Pulmonary artery endothelial cell (primary cell): ENCODE measurements at places on chromosomes 3 and 15.

DNA sequence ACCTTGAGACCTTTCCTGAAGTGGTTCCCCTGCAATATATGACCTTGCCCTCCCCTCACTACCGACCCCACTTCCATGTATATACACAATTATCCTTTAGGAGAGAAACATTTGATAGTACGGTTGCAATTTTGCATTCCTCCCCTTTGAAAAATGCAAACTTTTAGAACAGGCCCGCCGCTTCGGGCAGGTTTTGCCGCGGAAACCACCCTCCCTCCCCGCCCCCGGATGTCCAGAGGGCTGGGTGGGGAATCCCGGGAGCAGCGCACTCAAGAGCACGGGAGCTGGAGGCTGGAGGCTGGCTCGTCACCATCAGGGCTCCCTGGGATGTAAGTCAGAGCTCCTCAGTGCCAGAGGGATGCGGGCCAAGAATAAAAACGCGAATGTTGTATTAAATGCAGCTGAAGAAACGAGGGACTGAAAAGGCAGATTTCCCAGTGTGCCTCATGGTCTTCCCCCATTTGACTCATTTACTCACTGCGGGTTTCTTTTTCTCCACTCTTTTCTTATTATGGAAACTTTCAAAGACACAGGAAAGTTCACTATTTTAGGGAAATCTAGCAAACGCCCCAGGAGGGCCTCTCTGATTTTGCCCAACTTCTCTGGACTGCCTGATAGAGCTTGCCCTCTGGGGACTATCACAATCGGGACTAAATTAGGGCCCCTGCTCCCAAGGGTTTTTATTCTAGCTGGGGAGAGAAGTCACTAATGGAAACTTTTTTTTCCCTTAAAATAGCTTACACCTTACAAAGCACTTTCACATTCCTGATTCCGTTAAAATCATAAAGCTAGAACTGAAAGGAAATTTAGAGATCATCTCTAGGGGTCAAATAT is 2.9 kb upstream of the USP3 start:
- DNase-seq = no peak

GRCh38 chr3:36843065-36844051 is 79.0 kb upstream of the DCLK3 start:
- no peak for DNase-seq

- DNase-seq = no peak
Observed at GRCh38 chr3:142907996-142908395, 19.1 kb upstream of the PCOLCE2 start.

DNA sequence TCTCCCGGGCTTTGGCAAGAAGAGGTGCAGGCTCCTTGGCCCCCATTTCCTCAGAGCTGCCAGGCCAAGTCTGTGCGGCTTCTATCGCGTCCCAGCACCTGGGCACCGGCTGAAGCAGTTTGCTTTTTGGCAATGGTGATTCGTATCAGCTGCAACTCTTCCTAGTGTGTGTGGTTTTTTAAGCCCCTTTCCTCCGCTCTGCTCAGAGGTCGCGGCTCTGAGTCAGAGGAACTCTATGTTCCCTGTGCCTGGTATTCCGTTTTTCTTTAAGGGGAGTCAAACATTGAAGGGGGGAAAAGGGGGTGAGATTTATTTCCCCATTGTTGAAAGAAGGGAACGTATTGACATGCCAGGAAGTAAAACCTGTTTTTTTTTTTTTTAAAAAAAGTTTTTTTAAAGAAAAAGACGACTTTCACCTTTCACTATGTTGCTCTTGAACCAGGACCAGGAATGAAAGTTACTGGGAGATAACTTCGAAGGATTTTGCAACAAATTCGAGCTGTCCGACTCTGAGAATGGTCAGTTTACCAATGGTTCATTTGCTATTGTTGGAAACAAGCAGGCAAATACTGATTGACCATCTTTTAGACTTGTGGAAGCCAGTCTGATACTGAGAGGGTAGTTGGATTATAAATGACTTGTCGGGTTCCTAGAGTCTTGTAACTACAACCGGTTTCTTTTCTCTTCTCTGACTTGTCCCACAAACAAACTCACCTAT is 1.1 kb downstream of the ARMC8 start:
- DNase-seq = no peak

DNA sequence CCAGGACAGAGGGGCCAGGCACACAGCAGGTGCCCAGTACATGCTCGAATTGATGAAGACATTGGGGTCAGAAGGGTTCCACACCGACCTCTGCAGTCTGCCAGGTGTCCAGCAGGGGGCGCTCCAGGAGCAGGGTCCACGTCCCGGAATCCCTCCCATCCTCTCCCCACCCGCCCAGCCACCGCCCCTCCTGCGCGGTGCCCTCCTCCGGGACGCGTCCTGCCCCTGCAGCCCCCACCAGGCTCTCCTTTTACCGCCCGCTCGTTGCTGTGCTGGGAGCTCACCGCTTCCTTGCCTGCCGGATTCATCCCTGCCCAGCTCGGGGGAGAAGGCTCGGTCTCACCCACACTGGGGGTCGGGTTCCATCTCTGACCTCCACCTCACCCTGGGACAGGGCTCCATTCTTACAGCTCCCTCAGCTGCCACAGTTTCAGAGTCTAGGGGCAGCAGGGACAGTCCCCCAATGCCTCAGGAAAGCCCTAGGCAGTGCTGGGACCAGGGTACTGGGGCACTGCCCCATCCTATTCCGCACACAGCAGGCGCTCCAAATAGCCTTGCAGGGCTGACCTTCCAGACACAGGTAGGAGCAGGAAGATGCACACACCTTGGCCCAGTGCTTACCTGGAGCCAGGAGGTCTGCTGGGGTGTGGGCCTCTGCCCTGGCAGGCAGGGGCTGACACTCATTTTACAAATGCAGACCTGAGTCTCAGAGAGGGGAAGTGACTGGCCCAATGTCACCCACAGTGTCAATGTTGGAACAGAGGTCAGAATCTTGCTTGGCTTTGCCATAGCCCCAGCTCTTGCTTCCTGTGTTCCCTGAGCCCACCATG is 31.0 kb downstream of the GRIP2 start:
- DNase-seq = no peak

DNA sequence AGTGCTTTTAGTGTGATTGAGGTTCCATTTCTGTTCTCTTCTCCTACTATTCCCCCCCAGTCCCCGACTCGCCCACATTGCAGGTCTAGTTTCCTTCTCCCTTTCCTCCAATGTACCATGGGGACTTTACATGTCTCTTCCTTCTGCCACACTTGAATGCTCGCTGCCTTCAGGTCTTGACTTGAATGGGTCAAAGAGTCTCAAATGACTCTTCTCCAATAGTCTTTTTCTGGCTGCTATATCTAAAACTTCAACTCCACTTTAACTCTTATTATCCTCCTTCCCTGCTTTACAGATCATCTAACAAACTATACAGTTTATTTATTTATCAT is 213.9 kb upstream of the SLC2A2 start:
- no peak for DNase-seq

- no peak for DNase-seq
Observed at GRCh38 chr3:151460774-151461450, at the start of gene IGSF10. Gene IGSF10 (minus strand): TSS chr3:151461061. CDS start chr3:151458709, 2,352 bp downstream.

DNA sequence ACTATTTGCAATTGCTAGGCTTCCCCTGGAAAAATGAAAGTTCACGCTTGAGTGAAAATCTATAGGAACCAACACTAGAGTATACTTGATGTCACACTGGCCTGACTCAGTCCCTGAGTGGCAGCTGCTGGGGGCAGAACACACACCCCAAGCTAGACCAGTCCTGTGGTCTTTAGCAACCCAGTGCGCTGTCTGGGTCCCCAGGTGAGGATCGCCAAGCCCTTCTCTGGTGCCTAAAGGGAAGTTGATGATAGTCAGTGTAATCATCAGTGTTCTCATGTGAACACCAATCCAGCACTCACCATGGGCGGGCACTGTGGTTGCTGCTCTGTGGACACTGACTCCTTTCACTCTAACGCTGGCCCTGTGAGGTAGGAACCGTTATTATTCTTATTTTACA is 11.2 kb downstream of the ALDH1A3 start:
- no peak for DNase-seq

DNA sequence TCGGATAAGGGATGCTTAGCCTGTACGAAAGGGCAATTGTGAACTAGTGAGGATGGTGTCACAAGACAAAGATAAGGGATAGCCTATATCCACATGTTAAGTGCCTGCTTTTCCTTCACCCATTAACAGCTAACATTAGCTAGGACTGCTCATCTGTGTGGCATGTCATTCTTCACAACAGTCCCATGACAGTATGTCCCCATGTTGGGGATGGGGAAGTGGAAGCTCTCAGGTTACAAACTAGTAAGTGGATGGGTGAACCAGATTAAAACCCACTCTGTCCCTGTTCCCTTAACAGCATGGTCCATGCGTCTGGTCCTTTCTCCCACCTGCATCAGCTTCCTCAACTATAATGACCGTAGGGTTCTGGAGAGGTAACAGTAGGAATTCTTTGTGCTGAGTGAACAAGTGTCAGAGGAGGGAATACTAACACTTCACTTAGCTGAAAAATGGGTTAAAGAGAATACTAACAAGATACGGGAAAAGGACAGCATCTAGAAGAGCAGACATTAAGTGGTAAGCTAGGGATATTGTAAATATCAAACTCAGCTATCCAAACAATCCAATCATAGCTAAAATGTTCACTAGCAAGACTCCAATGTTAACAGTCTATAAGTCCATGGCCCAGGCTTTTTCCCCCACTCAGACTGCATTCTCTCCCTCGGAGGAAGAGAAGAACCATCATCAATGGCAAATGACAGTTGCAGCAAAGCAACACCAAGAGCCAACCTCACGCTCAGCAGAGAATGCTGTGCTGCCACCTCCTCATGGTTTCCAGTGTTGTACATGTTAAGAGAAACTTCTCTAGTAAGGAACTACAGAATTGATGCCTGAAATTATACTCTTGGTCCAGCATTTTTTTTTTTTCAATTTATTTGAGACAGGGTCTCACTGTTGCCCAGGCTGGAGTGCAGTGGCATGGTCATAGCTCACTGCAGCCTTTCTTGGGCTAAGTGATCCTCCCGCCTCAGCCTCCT is 5.0 kb downstream of the RPLP1 start:
- DNase-seq = no peak

GRCh38 chr15:58420579-58421043 is 11.2 kb upstream of the LIPC start:
- no peak for DNase-seq

GRCh38 chr3:2283818-2284217 is 185.2 kb downstream of the CNTN4 start:
- no peak for DNase-seq

DNA sequence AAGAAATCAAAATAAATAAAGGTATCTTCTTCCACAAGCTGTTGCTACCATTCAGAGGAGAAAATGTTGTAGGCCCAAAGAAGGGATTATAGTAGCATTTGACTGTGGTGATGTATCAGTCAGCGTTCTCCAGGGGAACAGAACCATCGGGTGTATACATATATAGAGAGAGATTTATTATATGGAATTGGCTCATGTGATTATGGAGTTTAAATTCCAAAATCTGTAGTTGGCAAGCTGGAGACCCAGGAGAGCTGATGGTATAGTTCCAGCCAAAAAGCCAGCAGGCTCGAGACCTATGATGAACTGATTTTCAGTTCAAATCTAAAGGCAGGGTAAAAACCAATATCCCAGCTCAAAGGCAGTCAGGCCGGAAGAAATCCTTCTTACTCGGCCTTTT is 7.4 kb upstream of the SPG21 start:
- no peak for DNase-seq

DNA sequence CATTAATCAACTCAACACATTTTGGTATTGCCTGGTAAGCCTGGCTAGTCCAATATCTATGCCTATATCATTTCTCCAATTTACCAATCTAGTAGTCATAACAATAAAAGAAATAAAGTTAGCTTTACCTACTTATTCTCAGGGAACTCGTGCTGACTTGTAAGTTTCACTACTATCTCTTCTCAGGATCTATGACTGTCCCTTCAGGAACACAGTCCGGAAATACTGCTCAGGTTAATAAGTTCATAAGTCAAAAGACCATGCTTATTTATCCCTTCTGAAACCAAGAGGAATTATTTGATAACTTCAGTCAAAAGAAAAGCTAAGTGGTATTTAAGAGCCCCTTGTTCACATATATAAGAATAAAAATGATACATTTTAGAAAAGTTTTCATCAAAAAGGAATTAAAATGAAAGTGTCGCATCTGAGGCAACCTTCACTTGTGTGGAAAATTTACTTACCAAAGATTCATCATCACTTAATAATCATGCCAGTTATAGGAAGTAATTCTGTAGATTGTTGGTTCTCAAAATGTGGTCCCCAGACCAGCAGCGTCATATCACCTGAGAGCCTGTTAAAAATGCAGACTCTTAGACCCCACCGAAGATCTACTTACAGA is 15.5 kb upstream of the THRB start:
- no peak for DNase-seq

- DNase-seq = no peak
Observed at GRCh38 chr3:171687581-171687980, 122.7 kb downstream of the PLD1 start.

DNA sequence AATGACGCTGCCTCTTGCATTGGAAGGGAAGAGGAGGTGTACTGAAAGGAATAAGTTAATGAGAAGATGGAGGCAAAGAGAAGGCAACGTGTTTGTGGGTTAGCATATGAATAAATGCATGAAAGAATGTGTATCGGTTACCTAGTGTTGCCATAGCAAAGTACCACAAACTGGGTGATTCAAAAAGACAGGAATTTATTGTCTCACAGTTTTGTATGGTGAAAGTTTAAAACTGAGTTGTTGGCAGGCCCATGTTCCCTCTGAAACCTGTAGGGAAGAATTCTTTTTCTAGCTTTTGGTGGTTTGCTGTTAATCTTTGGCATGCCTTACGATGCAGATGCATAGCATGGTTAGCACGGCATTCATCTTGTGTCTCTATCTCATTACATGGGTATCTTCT is 729.9 kb downstream of the MECOM start:
- no peak for DNase-seq

DNA sequence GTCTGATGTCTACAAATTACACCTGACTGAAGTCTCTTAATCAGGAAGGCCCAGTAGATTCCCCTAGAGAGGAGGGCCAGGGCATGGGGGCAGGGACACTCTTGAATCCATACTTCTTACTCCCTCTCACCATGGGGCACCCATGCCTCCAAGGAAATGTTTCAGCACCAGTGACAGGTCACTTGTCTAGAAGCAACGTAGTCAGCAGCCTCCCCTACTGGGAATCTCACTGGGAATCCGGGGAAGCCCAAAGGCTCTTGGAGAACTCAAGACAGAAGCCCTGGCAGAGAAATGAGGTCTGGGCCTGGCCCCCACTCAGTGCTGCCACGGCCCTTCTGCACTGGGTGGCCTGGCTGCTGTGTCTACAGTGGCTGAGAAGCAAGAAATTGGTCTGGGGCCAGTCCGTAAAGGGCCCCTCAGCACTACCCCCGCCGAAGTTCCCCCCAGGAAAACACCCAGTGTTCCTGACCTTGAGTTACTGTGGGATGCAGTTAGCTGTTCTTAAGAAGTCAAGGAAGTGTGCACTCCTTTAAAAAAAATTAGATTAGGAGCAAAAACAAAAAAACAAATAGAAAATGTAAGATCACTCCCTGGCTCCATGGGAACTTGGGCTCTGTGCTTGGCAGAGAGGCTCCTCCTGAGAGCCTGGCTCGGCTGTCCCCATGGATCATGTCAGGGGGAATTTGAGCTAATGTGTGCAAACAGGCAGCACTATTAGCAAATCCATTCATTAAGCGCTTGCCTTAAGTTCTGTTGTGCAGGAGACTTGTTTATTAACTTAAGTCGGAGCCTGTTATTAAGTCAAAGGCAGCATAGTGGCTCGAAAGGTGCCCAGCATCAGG is 5.4 kb upstream of the LINGO1 start:
- no peak for DNase-seq
